ENCODE measurements at places on chromosomes 4 and X.

DNA sequence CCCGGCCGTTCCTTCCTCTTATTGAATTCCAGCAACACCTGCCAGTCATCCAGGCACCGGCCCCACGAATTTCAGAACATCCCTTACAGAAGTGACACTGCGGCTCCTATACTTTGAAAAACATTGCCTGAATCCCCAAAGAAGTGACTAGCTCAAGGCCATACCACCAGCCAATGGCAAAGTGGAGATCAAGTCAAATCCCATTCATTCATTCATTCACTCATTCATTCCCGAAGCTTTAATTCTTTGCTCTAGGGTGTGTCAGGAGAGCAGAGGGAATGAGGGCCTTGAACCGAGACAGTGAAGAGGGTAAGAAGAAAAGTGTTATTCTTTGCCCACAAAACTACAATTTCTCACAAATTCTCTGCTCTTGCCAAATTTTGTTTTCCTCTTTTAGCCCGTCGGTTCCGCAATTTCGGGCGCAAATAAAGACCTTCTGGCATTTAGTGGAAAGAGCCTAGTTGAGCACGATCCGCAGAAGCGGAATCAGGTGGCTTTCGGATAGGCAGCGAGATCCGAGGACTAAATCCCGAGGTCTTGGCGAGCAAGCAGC is 824 bp upstream of the HMGB3 start:
- DNase-seq: no peak

- no peak for DNase-seq
These were observed 3.2 kb upstream of the AREG start for GRCh38 chr4:74441744-74442143.

- DNase-seq: no peak
These were observed 23.9 kb upstream of the GPR34 start for GRCh38 chrX:41664908-41665307.

DNA sequence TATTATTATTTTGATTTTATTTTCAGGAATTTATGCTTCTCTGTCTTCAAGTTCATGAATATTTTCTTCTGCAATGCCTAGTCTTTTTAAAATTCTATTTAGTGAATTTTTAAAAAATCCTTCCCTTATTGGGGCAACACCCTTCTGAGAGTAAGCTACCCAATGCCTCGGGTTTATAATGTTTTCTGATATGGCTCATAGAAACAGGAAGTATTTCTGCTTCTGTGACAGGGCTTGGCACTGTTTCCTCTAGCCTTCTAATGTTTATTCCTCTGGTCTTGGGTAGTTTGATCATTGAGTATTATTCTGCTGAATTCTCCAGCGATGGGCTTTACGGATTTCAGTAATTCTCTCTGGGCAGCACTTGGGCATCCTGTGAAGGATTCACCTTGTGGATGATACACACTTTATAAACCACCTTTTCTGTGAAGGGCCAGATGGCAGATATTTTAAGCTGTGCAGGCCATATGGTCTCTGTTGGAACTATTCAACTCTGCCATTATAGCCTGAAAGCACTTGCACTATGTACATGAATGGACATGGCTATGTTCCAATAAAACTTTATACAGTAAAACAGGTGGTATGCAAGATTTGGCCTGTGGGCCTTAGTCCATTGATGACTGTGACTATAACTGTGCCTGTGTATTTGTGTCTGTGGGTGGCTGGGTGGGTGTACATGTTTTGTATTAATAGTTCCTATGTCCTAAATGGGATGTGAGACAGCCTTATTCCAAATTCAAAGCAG is 95.9 kb upstream of the FAT1 start:
- no peak for DNase-seq

GRCh38 chrX:20620306-20620705 is 353.6 kb upstream of the RPS6KA3 start:
- no peak for DNase-seq

- no peak for DNase-seq
These were observed 674.3 kb upstream of the AMOT start for GRCh38 chrX:113514906-113515305.

GRCh38 chrX:21698272-21698671 is 40.1 kb upstream of the KLHL34 start:
- no peak for DNase-seq

DNA sequence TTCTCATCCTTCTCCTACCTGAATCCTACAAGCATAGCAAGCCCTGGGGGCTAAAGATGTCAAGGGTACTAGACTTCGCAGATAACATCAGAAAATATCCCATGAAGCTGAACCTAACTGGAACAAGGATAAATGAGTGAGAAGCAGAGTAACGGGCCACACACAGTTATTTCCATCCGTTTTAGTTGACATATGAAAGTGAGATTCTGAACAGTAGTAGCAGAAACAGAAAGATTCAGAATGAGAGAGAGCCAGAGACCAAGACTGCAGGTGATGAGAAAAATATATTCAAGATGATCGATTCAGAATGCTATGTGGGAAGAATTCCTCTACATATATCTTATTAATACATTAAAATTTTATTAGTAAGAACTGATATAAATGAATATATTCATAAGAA is 165.1 kb downstream of the TSPAN5 start:
- DNase-seq: no peak

GRCh38 chr4:4339504-4340085 is 47.3 kb upstream of the NSG1 start:
- no peak for DNase-seq

GRCh38 chr4:79294064-79294463 is 31.8 kb downstream of the NAA11 start:
- DNase-seq: no peak

Measured in AG09309 (cell line).